ENCODE measurements at places on chromosomes 2 and 18.
A peak's percentile ranks its signal among the peaks of the same experiment; 100 is the strongest.

DNA sequence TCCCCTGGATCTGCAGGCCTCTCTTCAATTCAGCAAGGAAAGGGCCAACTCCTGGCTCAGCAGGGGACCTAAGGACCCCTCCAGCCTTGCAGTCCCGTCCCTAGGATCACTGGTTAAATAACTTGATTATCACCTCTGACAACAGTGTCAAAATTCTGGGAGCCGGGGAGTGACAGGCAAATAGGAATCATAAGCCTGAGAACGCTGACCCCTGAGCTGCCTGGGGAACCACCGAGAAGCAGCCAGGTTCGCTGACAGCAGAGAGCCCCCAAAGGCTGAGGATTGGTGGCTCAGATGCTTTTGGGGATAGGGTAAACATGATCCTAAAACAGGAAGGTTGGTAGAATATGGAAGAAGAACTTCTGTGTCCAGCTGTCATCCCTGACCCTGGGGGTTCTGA lies 17.5 kb upstream of the TNS1 start:
- DNase-seq, result no peak

DNA sequence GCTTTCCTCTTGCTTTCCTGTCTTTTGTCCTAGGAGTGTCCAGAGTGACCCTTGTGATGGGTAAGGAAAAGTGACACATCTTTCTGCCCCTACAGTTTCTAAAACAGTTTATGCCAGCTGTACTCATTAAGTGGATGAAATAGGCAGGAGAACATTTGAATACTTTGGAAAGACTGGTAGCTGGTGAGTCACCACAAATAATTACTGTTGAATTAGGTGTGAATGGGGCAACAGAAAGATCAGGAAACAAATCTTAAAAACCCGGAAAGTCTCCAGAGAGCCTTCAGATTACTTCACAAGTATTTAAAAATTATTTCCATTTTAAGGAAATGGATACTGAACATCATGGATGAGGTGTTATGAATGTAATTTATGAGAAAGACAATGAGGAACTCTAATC lies 278.5 kb downstream of the CLIP4 start:
- no peak for DNase-seq

GRCh38 chr18:62381373-62381772 lies 56.3 kb downstream of the TNFRSF11A start:
- no peak for DNase-seq

DNA sequence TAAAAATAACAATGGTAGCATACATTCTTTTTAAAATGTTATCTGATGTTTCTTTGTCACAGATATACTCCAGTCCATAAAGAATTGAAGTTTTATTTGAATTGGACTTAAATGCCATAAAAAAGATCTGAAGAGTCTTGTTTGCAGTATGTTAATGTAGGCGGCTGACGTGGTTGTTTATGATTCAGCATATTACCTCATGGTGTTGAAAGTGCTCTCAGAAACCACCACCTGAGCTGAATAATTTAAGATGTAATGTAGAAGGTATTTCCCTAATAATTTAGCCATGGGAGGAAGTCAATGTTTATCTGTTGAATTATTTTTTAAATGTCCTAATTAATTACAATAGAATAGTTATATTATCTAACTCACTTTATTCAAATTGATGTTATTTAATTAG lies 58.6 kb upstream of the CHN1 start:
- no peak for DNase-seq

DNA sequence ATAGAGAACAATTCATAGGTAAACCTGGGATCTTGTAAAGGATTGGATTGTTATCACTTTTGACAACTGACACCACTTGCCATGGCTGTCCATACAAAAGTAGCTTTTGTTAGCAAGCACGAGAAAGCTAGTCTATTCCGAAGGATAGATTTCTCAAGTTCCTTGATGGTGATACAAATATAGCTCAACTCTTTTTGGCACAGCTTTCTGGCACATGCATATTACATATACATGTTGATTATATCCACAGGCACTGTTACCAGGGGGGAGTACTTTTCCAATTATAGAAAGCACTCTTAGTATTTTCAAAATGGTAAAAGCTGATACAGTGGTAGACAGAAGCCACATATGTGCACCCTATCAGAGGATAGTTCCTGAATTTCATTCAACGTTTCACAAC lies 168.9 kb downstream of the UPP2 start:
- DNase-seq, result no peak

- DNase-seq, result no peak
Observed at GRCh38 chr2:2662847-2663356, 331.8 kb upstream of the MYT1L start.

GRCh38 chr2:200667413-200667812 lies 81.6 kb downstream of the AOX1 start:
- no peak for DNase-seq

GRCh38 chr2:230796280-230796862 lies 68.4 kb upstream of the ITM2C start:
- no peak for DNase-seq

GRCh38 chr2:10504370-10504993 lies 56.4 kb upstream of the ODC1 start:
- no peak for DNase-seq

DNA sequence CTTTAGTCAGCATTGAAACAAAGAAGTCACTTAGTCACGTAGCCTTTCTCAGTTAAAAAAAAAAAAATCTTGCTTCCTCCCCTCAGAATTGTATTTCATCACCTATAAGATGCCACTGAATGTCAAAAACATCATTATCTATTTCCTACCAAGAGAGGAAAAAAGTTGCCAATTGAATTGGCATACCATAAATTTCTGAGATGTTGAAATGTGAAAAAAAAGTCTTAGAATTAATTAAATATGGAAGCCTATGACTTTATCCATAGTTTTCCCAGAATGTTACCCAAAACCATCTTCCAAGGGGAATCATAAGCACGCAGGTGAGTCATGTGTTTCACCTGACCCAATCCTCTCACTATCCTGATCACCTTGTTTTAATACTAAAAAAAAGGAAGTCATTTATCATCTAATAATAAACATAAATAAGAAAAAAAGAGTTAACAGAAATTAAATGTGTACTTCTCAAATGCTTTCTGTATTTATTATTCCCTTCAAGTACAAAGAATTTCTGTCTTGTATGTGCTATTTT lies 205.7 kb downstream of the TCF4 start:
- DNase-seq, result no peak

DNA sequence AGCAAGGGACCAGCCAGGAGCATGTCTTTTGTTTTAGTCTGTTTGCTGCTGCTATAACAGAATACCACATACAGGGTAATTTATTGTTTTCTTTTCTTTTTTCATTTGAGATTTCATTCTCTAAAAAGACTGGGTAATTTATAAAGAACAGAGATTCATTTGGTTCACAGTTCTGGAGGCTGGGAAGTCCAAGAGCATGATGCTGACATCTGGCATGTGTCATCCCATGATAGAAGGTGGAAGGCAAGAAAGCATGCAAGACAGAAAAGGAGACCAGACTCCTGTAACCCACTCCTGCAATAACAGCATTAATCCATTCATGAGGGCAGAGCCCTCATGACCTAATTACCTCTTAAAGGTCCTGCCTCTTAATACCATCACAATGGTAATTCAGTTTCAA lies 14.8 kb downstream of the SGO2 start:
- DNase-seq, result no peak

DNA sequence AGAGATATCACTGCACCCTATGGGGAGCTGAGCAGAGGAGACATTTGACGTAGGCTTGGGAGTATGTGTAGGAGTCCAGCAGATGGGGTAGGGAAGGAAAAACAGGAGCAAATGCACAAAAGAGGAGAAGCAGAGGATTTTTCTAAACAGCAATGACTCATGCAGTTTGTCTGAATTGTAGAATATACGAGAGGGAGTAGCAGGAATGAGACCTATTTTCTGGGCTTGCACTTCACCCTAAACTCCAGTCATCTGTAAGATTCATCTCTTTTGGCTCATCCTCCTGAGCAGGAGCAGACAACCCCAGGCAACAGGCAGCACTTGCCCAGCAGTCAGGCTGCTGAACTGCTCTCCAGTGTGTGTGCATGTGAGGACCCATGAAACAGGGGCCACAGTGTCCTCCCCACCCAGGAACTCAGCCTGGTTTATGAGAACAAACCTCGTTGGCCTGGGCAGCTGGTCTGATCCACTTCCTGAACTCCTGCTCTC lies 100.2 kb upstream of the CDC42EP3 start:
- DNase-seq, result no peak

DNA sequence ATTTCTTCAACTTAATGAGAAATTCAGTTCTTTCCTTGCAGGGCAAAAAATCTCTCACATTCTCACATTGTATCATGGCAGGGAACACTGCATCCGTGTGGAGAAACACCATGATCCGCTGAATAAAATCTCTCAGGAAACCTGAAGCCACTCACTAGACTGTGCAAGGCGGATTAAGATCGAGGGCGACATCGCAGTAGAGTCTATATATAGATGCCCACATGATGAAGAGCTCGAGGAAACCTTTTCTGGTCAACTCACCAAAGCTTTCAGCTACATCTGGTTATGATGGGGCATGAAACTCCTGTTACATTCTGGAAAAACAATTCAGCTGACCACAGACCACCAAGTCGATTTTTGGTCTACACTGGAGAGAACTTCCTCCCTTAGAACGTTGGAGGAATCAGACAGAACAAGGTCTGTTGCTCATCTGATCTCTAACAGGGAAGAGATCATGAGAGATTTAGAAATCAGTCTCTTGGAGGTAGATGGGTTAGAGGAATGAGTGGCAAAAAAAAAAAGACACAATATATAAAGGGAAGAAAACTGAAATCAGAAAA lies 162.9 kb upstream of the ZNF516 start:
- no peak for DNase-seq

GRCh38 chr18:78612318-78612717 lies 367.3 kb upstream of the SALL3 start:
- DNase-seq, result no peak

DNA sequence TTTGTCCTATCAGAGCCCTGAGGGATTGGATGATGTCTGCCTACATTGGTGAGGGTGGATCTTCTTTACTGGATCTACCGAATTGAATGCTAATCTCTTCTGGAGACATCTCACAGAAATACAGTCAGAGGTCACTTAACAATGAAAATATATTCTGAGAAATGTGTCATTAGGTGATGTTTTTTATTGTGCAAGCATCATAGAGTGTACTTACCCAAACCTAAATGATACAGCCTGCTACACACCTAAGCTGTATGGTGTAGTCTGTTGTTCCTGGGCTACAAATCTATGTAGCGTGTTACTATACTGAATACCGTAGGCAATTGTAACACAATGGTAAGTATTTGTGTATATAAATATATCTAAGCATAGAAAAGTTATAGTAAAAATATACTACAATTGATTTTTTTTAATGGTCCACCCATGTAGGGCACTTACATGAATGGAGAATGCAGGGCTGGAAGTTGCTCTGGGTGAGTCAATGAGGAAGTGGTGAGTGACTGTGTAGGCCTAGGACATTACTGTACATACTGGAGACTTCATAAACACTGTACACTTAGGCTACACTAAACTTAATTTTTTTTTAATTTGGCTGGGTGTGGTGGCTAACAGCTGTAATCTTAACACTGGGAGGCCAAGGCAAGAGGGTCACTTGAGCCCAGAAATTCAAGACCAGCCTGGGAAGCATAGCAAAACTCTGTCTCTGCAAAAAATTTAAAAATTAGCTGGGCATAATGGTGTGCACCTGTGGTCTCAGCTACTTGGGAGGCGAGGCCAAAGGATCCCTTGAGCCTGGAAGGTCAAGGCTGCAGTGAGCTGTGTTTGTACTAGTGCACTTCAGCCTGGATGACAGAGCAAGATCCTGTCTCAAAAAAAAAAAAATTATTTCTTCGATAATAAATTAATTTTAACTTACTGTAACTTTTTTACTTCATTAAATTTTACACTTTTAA lies 226.3 kb upstream of the UBE2E3 start:
- peak; percentile 22 for DNase-seq

Measured in RKO (cell line).